AG04450 (cell line): ENCODE measurements at places on chromosomes 2 and 18. TPM values are rescaled to one million over a fixed set of nuclear protein-coding genes. Genes with fewer than 3 reads are reported as not detected.

Gene MAT2A
- 362 and 409 TPM in 2 replicates for polyA plus RNA-seq

Gene ALPG
- not detected in 2 replicates for polyA plus RNA-seq

Gene IL36G
- polyA plus RNA-seq, result not detected in 2 replicates

Gene CXCR2
- polyA plus RNA-seq, result not detected in 2 replicates

Gene IMPA2
- 12.8 and 15.3 TPM in 2 replicates for polyA plus RNA-seq

Gene PRSS56
- polyA plus RNA-seq, result not detected in 2 replicates

Gene IL36RN
- not detected in 2 replicates for polyA plus RNA-seq

Gene HTRA2
- polyA plus RNA-seq, result 20.2 and 22.4 TPM in 2 replicates

Gene QPCT
- 8.3 and 11.2 TPM in 2 replicates for polyA plus RNA-seq

Gene FOXI3
- not detected in 2 replicates for polyA plus RNA-seq

Gene PSMA8
- polyA plus RNA-seq, result not detected in 2 replicates

Gene RAD51AP2
- polyA plus RNA-seq, result not detected in 2 replicates

Gene STON1
- polyA plus RNA-seq, result 13.5 and 17.8 TPM in 2 replicates

Gene CRYGC
- not detected in 2 replicates for polyA plus RNA-seq

Gene COL4A3
- 0.07 TPM in 1 of 2 replicates, not detected in the other for polyA plus RNA-seq

Gene CROCC2
- not detected in 2 replicates for polyA plus RNA-seq

Gene PTPRN
- 11.7 and 15.1 TPM in 2 replicates for polyA plus RNA-seq

Gene ZNG1B
- polyA plus RNA-seq, result 18.8 and 29.1 TPM in 2 replicates

Gene NRP2
- polyA plus RNA-seq, result 106 and 114 TPM in 2 replicates

Gene CCDC148
- 0.12 and 0.22 TPM in 2 replicates for polyA plus RNA-seq

Gene TUBA4B
- not detected in 2 replicates for polyA plus RNA-seq

Gene MATN3
- polyA plus RNA-seq, result 2.7 and 3.0 TPM in 2 replicates

Gene TNS1
- polyA plus RNA-seq, result 19.7 and 27.9 TPM in 2 replicates

Gene DLGAP1
- 0.09 and 0.17 TPM in 2 replicates for polyA plus RNA-seq

Gene ABCG8
- polyA plus RNA-seq, result not detected in 2 replicates

Gene DES
- 19.8 and 24.9 TPM in 2 replicates for polyA plus RNA-seq

Gene C2orf78
- not detected in 2 replicates for polyA plus RNA-seq

Gene TMEFF2
- 3.4 and 4.1 TPM in 2 replicates for polyA plus RNA-seq

Gene COL5A2
- polyA plus RNA-seq, result 269 and 305 TPM in 2 replicates

Gene POTEI
- not detected in 2 replicates for polyA plus RNA-seq

Gene NEB
- 0.06 and 0.14 TPM in 2 replicates for polyA plus RNA-seq

Gene AFF3
- polyA plus RNA-seq, result 17.9 and 21.8 TPM in 2 replicates

Gene GRB14
- polyA plus RNA-seq, result not detected in 2 replicates

Gene DNAH7
- polyA plus RNA-seq, result 0.74 and 1.2 TPM in 2 replicates
